Activated T-cell treated with anti-CD3 and anti-CD28 coated beads, Interleukin-2, amount 50 U/mL, for 4 hours (primary cell): ENCODE measurements at places on chromosomes 13 and 19.

DNA sequence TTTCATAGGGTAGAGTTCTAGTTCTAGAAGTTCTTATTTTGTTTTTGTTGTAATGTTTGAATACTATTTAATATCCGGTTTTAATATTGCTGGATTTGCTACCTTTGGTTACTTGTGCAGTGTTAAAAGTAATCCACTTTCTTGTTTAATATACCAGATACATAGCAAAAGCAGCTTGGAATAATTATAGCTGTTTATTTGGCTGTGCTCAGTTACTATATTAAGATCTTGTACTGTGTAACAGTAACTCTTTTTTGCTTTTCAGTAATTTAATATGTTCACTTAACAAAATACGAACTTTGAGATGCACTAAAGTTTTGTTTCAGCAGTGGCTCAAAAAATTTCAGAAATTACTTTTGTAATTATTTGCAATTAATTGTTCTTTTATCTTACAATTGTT lies 50.9 kb downstream of the AKAP11 start:
- DNase-seq = no peak

DNA sequence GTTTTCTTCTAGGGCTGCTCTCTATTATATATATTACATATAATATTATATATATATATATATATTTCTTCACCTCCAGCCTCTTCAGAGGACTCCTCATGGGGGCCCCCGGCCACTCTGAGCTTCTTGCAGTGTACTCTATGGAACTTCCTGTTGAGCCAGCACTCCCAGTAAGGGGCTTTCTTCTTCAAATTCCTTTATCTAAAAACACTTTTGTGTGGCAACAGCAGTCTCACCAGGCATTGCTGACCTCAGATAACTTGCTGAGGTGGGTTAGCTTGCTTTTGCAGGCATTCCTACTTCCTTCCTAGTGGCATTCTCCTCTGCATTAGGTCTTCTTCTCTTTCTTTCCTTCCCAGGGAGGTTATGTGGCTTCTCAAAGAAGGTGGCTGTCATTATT lies 381.5 kb downstream of the MYO16 start:
- DNase-seq = no peak

GRCh38 chr13:74129500-74130191 lies 4.6 kb downstream of the KLF12 start:
- DNase-seq = no peak

DNA sequence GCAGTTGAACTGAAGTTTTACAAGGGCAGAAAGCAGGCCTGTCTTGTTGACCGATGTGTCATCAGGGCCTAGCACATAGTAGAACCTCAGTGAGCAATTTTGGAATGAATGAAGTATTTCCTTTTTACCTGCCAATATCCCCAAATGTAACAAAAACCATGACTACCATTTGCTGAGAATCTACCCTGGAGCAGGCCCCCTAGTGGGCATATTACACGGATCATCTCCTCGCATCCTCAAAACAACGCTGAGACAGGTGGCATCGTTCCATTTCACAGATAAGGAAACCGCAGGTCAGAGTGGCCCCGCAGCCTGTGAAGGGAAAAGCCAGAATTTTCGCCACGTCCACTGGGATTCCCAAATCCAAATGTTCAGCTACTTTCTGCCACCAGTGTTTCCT lies 77.9 kb downstream of the CACNA1A start:
- DNase-seq = no peak

DNA sequence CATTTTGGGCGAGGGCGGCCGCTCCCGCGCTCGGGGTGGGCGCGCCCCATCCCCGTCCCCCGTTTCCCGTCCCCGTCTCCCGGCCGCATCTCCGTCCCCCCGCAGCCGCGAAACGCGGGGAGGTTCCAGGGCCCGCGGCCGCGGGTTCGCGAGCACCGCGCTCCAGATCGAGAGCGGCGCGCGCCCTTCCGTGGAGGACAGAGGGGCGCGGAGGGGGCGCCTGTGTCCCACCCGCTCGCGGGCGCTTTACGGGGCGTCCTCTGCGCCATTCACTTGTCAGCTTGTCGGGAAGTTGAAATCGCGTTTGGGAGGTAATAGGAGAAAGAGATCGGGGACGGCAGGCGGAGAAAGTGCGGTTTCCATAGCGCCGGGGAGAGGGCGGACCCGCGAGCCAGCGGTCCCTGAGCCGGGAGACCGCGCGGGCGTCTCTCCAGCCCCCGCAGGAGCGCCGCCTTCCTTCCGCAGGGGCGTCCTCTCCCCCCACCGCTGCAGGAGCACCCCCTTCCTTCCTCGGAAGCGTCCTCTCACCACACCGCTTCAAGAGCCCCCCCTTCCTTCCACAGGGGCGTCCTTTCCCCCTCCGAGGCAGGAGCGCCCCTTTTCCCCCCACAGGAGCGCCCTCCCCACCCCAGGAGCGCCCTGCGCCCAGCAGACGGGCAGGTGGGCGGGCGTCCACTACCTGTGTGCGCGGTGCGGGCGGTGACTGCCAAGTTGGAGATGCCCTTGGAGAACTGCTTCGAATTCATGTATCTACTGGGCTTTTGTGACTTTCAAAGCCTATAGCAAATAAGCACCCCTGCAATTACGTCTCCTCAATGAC lies 962 bp upstream of the IRS2 start:
- peak; percentile 19 for DNase-seq

- peak; percentile 65 for DNase-seq
These were observed 88.8 kb downstream of the GNG7 start for GRCh38 chr19:2613507-2614295.

DNA sequence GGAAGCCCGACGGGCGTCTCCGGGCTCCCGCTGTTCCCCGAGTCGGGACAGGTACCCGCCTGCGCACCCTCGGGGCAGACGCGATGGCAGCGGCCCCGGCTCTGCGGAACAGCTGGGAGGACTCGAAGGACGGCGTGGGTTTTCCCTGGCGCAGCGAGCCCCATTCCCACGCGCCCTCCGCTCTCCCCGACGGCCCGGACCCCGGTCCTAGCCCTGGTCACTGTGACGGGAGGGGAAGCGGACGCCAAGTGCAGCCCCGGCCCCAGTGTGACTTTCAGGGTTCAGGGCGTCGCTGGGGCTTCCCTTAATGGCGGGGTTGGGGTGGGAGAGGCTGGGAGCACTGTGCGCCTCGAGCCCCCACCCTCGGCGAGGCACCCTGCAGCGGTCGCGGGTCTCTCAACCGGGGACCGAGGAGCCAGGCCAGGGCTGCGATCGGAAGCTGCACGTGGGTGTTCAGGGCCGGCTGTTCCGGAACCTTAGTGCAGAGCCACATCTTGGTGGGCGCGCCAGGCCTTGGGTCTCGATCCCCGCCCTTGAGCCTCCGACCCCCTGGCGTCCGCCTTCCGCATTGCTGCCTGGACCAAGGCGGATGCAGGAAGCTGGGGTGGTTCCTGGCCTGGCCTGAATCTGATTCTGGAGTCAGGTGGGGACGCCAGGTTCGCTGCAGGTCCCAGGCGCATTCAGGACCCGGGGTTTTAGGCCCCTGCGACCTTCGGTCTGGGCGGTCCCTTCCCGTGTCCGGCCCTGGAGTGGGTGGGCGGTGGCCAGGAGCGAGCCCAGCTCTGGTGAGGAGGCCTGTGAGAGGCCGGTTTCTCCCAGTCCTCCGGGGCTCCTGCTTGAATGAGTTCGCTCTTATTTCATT lies 3.5 kb downstream of the LGALS7B start:
- peak; percentile 11 for DNase-seq

GRCh38 chr13:67094952-67095351 lies 135.2 kb downstream of the PCDH9 start:
- no peak for DNase-seq

DNA sequence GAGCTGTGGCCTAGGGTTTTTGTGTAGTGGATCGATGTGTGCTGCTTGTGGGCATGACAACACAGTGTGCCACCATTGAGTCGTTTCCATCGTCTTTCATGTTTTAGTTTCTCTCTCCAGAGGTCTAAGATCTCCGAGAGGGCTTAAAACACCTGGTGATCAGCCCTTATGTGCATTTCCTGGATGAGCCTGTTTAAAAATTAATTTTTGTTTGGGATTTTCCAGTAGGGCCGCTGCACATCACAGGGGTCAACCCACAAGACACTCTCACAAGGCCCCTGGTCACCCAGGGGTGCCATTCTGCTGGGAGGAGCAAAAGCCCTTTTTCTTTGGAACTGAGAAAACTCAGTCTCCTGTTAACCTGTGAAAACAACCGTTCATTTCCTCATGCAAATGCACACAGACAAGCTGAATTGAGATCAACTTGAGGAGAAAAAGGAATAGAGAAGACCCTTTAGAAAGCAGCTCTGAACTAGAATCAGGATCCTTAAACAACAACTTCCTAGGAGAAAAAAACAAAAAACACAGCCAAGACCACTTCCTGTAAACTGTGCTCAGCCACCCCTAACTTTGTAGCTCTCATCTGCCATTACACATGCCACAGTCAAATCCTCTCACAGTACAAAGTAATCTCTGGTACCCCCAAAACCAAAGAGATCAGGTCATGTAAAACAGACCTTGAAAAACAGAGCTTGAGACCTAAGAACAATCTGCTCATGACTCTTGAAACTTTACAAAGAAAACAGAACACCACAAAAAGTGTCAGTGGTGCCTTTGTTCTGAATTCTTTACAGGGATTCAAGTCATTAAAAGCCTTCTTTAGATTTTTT lies 8.3 kb upstream of the MTRF1 start:
- DNase-seq = no peak

DNA sequence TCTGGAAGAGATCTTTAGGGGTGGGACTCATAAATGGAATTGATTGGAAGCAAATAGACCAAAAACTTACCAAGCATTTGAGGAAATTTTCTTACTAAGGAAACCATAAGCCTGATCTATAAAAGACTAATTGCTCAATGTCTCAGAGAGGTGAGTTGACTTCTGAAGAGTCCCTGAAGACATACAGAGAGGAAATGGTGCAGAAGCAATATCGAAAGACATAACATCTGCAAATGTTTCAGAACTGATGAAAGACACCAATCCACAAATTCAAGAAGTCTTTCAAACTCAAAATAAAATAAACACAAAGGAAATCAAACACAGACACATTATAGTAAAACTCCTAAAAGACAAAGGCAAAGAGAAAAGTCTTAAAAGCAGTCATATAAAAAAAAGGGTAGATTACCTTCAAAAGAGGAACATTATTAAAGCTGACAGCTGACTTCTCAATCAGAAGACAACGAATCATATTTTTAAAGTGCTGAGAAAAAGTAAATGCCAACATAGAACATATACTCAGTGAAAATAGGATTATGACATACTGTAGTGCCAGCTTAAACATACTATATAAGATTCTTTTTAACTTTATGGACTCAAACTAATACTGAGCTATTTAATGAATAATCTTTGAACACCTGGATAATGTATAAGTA lies 45.4 kb upstream of the CALM3 start:
- no peak for DNase-seq

DNA sequence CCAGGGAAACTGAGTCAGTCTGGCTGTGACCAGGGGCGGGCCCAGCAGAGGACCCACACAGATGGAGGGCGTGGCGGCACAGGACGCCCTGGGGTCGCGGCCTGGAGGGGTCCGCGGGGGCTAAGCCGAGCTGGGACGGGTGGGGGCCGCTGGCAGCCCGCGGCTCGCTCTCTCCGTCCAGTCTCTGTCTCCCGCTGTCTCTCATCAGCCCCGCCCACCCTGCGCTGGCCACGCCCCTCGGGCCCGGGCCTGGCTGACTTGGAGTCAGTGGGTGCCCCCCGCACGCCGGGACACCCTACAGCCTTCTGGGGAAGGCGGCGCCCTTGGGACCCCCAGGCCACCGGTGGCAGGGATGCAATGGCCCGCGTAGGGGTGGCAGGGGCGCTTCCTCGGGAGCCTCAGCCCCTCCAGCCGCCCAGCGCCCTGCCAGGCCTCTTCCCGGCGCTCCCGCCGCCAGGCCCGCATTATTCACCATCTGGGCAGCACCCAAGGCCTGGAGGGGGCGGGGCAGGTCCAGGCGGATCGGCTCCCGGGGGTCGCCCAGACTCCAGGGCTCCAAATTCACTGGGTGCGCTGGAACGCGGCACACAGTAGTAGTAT lies at the start of gene TBXA2R:
Gene TBXA2R, minus strand, starts transcription at position 186 of the 600 bp plus-strand sequence. CDS start 6,241 bp downstream, outside the sequence.
- DNase-seq = peak; percentile 61
